T-cell (primary cell): ENCODE measurements at places on chromosomes 2 and 18. TPM values are rescaled to one million over a fixed set of nuclear protein-coding genes. Genes with fewer than 3 reads are reported as not detected.

DTNA gene
- total RNA-seq, result not detected

RFX8 gene
- 0.23 TPM for total RNA-seq

CENPA gene
- total RNA-seq, result 1.9 TPM

NAT8 gene
- not detected for total RNA-seq

SIX3 gene
- not detected for total RNA-seq

MC5R gene
- total RNA-seq, result not detected

EVX2 gene
- not detected for total RNA-seq

ALPP gene
- total RNA-seq, result not detected

SALL3 gene
- not detected for total RNA-seq

RNU2-63P gene
- total RNA-seq, result not detected

GPC1 gene
- 2.1 TPM for total RNA-seq

C1QL2 gene
- not detected for total RNA-seq

GRCh38 chr2:122219504-122219903 lies 464.1 kb downstream of the TSN start:
- DNase-seq, result no peak

DNA sequence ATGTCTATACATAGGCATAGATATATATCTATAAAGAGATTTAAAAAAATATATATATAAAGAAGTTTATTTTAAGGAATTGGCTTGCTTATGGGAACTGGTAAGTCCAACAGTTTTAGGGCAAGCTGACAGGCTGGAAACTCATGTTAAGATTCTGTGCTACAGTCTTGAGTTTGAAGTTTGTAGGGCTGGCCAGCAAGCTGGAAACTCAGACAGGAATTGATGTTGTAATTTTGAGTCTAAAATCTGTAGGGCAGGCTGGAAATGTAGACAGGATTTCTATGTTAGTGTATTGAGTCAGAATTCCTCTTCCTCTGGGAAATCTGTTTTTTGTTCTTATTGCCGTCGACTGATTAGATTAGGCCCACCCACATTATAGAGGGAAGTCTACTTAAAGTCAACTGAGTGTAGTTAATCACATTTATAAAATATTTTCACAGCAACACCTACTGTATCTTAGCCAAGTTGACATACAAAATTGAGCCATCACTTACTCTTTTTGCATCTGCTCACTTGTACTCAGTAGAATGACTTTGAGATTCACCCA lies 60.8 kb downstream of the PHLPP1 start:
- no peak for DNase-seq

DNA sequence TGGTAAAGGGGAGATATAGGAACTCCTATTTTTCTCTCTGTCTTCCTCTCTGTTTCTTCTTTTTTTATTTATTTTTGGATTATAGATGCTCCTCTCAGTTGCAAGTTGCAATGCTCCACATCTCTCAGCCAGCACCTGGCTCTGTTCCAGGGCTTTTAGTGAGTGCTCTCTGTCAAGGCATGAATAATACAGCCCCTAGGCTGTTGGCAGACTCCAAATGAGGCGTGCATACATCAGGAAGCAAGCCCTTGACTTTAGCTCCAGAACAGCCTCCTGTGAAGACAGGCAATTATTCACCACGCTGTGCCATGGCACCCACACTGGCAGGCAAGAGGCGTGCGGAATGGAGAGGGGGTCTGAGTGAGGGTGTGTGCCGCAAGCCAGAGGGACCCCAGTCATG lies 228.1 kb upstream of the PXDN start:
- no peak for DNase-seq

- no peak for DNase-seq
These were observed 30.8 kb upstream of the PUM2 start for GRCh38 chr2:20381457-20381856.

DNA sequence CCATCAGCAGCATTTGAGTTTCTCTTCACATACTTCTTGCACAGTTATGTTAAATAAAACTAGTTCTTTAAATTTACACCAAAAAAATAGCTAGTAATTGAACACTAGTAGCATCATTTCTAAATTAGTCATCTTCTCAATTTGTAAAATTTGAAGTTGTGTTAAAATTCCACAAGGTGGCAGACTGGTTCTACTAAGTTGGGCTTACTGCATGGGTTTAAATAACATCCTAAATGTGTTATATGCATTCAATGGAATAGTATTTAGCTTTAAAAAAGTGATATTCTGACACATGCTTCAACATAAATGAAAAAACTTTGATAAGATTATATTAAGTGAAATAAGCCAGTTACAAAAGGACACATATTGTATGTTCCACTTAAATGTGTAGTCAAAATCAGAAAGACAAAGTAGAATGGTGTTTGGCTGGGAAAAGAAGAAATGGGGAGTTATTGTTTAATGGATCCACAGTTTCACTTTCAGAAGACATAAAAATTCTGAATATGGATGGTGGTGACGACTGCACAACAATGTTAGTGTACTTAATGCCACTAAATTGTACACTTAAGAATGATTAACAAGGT lies 28.7 kb upstream of the RPRD1A start:
- no peak for DNase-seq

DNA sequence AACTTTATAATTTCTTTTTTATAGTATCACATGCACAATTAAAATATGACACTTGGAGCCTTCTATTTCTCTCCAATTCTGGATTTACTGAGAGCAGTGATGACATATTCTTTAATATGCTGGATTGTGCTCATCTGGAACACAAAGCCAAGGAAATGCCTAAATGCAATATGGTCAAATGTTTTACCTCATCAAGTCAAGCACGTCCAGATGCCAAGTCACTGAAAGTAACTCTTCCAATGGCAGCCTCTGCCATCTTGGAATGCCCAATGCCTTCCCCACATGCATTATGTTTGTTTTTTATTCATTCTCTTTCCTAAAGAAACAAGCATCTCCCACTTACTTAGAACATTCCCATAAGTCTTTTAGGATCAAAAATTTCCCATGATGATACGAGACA lies 189.8 kb downstream of the TMX3 start:
- DNase-seq, result no peak

DNA sequence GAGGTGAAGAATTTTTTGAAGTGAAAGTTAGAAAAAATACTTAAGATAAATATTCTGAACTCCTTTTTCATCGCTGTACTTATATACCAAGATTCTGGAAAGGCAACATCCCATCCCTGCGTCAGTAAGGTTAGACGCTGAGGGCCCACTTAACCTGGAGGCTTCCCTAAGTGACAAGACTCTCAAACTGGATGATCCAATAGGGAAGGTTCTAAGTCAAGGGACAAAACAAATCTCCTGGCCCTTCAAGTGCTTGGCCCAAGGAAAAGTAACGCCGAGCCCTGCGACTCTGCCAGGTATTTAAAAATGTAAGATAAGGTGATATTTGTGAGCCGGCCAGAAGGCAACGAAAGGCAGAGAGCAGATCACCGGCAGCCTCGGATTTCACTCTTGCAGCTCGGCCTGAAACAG lies 1.3 kb downstream of the STK39 start:
- no peak for DNase-seq

- DNase-seq, result no peak
These were observed 51.6 kb upstream of the ATP8B1 start for GRCh38 chr18:57854726-57855125.

DNA sequence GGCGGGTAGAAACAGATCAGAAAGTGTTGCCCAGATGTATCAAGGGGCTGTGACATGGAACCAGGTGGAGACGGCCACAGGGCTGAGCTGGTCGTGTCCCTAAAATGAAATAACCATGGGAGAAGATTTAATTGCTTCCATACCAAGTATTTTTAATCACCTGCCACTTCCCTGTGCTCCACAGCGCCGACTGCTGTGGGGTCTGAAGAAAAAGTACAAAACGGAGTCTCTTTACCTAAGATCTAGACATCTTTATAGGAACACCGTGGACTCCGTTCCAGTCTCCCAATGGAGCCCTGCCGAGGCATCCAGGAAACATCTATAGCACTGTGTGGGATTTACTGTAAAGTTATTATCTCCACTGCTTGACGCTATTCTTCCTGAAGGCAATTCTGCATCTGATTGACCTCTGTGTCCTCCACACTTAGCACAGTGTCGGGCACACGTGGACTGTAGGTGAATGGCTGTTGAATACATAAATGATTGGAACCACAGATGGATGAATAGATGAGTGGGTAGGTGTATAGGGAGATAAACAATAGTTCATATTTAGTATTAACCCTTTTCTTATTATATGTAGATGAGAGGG lies 21.6 kb upstream of the GYPC start:
- peak; percentile 33 for DNase-seq

DNA sequence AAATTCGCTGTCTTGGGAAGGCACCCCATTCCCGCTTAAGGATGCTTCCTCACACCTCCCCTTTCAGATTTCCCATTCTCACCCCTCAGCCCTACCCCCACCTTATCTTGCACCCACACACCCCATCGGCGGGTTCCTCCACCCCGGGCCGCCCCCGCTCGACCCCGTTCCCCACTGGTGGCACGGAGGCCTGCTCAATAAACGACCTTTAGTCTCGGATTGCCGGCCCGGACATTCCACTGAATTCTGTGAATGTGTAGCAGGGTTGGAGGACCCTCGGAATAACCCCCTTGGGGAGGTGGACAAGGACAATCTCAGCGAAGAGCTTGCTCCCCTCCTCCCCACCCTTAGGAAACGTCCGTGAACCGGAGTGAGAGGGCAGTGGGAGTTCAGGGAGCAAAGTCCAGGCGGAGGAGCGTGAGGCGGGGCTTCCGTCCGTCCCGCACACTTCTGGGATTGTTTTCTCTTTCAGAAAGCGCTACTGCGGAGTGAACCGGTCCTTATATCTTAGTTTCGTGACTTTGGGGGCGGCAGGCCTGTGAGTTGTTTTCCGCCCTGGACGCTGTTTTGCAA lies 2.8 kb upstream of the LBX2 start:
- no peak for DNase-seq

DNA sequence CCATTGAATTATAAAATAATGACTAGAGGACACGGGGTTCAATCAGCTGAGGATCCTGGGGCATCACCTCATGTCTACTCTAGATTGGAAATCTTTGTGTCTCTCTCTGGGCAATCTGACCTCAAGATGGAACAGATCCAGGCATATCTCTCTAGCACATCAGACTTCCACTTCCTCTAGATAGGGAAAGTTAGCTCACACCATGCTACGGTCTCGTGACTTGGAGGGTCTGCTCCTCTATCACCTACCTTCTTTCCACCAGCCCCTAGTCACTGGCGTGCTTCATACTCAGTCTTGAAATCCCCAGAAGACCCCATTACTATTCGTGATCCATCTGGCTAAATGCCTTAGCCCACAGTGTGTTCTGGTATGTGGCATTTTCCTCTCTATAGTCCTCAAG lies 148.8 kb downstream of the ANKRD44 start:
- no peak for DNase-seq

DNA sequence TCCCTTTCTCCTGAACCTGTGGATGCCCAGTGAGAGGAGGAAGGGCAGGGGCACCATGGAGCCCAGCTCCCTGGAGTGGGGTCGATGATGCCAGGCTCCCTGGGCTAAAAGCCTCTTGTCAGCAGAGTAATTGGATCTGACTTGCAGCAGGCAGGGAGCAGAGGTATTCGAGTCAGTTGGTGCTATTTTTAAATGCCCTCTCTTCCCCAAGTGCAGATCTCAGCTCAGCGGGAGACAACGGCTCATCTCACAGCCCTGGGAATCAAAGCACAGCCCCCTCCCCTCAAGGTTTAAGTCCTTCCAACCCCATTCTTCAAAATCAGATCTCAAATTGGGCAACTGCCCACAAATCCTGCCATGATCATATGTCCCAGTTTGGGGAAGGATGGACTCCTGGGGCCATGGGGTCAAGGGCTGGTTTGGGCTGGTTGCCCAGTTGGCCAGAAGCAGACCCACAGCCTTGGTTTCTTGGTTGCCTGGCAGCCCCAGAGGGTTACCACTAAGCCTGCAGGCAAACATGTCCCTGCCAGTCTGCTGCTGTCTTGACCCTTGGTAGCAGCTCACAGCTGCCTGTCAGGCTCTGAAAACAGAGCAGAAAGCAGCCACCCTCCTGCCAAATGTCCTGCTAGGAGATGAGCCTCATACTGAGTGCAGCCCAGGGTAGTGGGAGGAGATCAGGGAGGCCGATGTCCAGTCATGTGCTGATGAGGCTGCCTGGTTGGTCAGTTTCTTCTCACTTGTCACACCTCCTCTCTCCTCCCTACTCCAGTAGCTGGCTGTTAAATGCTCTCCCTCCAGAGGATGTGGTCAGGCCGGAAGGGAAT lies 244.9 kb downstream of the LOXHD1 start:
- no peak for DNase-seq

- peak; percentile 88 for DNase-seq
These were observed 207.9 kb downstream of the ARL4C start for GRCh38 chr2:234288974-234289455.

DNA sequence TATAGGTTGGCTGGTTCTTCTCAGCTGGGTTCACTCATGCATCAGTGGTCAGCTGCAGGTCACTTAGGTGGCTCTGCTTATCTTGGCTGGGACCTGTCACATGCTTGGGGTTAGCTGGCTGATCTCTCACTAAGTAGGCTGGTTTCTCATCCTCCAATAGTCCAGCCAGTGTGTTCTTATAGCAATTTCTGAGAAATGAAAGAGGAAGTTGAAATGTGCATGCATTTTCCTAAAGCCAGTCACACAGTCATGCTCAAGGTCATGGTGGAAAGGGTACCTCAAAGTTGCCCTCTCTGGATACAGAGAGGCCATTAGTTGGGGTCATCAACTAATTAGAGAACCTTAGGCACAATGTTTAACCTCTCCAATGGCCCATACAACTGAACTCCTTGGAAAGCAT lies 64.4 kb downstream of the KLHL29 start:
- DNase-seq, result no peak

- no peak for DNase-seq
These were observed 40.5 kb upstream of the RTN4 start for GRCh38 chr2:55090702-55091101.

DNA sequence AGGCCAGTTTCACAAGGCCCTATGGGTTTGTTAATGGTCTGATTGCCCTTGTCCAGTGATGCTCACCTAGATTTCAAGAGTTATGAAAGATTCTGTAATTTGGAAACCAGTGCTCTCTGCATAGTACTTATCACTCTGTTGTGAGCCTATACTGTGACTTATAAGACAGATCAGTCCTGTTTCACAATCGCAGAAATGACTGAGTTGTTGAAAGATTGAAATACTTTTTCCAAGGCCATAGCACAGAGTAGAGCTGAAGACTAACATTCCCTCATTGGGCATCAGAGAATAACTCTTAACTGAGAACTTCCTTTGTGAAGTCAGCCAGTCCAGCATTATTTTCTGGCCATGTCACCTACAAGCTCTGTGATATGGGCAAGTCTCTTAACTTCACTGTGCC lies 44.0 kb downstream of the CCDC85A start:
- DNase-seq, result no peak

DNA sequence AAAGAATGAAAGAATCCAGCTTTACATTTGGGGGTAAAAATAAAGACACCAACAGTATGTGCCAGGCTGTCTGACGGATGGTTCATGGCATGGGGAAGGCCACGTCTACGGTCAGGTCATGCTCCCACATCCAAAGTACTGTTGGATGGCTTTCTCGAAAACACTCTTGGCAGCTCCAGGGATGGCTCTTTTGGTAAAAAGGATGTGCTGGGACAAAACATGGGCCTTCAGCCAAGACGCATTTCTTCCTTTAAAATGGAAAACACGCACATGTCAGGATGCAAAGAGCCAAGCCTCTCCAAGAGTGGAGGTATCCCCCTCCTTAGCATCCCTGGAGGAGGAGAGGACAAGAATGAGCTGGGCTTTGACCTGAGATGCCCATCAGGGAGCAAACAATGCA lies 376.5 kb upstream of the KLHL29 start:
- DNase-seq, result no peak
